ENCODE measurements at places on chromosomes 7 and 10. TPM values are rescaled to one million over a fixed set of nuclear protein-coding genes. Genes with fewer than 3 reads are reported as not detected.

GRCh38 chr7:2817456-2817855 lies 26.7 kb downstream of the GNA12 start:
- DNase-seq: no peak

GRCh38 chr7:51253157-51253556 lies 63.5 kb downstream of the COBL start:
- DNase-seq: no peak

DNA sequence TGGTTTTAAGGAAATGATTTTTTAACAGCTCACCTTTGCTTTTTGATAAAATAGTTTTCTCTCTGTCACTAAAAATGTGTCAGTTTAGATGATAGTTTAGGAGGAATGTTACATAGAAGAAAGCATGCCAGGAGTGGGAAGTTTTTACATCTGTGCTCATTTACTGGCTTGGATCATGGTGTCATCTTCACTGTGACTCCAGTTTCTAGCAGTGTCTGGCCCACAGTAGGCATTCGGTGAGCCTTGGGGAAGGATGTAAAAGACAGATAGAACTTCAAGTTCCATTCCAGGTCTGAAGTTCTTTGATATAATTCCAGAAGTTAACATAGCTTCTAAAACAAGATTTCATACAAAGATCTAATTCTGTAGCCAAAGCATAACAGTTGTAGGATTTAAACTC lies 259.2 kb downstream of the BICC1 start:
- no peak for DNase-seq

SP4 gene
- total RNA-seq: 20.4 TPM

ZNF735 gene
- not detected for total RNA-seq

All from activated CD4-positive, alpha-beta T cell treated with anti-CD3 and anti-CD28 coated beads, Interleukin-2, amount 10 ng/mL, durations not matched to agents 24 days and 14 days (primary cell).